ENCODE measurements at places on chromosomes 12 and 14.

GRCh38 chr12:120235369-120236323, 29.9 kb downstream of the PXN start:
- no peak for DNase-seq

GRCh38 chr12:55745361-55746173, 2.6 kb downstream of the GDF11 start:
- no peak for DNase-seq

DNA sequence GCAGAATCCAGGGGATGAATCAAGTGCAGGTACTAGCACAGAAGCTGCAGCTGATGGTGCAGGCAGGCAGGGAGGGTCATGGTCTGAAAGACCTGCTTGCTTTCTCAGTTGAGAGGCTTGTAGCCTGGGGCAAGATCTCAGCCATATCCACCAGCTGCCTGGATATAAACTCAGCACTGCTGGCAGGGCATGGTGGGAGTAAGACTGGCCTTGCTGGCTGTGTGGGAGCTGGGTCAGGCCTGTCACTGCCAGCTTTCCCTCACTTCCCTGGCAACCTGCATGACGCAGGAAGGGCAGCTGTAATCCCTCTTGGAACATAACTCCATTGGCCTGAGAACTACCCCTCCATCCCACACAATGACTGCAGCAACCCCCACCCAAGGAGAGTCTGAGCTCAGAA, 230.1 kb downstream of the ANO6 start:
- no peak for DNase-seq

GRCh38 chr12:39010406-39010805, 105.0 kb upstream of the CPNE8 start:
- no peak for DNase-seq

GRCh38 chr12:119181202-119181601, 2.5 kb downstream of the HSPB8 start:
- DNase-seq: no peak

- DNase-seq: no peak
Observed at GRCh38 chr14:102930138-102930752, 7.8 kb downstream of the AMN start.

DNA sequence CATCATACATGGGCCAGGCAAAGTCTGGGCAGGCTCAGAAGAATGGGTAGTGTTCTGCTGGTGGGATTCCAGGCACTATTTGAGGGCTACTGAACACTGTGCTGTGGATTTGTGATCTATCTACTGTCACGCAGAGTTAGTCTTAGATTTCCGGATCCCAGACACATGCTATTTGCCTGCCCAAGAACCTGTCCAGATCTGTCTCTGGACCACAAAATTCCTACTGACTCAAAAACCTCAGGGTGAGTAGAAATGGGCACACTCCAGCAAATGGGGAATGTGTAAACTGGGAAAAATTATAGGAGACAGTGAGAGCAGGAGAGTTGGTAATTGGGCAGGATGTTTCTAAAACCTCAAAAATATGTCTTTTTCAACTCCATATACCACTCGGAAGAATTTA, 129.9 kb downstream of the GALC start:
- no peak for DNase-seq

DNA sequence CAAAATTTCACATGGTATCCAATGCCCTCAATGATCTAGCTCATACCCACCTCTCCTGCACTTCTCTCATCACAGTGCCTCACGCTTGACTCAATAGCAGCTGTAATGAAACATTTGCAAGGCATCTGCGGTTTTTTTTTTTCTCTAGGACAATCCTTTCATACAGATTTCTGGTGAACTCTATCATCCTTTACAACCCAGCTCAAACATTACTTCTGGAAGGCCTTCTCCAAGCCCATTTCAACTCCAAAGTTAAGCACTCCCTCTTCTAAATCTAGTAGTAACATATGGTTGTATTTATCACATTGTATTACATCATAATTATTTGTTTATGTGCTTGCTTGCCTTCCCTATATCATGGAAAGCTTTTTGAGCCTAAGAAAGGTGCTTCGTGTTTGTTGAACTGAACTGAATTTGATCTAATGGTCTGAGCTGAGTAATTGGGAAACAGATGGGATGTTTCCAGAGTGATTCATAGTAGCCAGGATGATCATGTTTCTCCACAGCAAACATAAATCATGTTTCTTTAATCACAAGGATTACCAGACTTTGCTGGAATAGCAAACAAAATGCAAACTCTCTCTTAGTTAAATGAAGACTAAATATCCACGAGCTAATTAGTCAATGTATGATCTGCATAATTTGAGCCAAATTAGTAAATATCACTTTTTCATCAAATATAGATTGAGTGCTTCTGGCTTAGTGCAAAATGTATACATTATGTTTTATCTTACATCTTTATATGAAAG, 14.3 kb downstream of the CFL2 start:
- no peak for DNase-seq

DNA sequence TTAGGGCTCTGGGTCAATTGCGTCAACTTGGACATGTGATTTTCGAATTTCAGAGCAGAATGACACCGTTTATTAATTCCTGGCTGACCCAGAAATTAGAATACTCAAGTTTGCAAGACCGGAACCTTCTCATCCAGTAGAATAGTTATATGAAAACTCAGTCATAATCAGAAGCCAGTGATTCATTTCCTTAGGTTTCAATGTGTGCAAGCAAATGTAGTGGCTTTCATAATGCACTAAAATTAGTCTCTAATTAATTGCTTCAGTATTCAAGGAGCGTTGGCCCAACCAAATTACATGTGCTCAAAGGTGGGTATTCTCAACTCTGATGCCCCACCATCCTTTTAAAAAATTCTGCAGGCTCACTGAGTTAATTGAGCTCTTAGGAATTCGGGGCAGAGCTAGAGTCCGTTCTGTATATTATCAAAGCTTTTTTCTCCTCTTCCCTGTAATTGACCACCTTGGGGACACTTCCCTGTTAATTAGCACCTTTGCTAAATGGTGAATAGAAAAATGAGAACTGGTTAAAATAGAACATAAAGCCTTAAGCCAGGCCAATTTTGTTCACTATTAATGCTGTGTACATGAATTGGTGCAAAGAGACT, 55.4 kb downstream of the DAO start:
- DNase-seq: no peak

- no peak for DNase-seq
Observed at GRCh38 chr12:106541201-106541600, 41.6 kb upstream of the RFX4 start.

GRCh38 chr12:4191642-4192041, 81.9 kb upstream of the CCND2 start:
- DNase-seq: no peak

DNA sequence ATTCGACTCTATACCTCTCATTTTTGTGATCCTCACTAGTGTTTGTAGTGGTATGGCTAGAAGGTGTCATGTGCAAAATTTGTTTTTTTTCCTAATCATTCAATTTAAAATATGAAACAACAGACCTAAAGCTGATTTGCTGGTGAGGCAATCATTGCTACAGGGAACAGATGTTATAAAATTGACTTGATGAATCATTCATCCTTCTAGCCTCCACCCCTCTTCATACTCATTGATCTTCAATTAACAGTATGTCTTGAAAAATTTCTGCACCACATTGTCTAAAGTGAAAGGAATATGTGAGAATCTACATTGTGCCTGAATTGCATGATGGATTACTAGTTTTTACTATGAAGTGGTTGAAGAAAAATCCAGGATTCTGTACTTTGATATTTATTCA, 349.0 kb upstream of the NAV3 start:
- DNase-seq: no peak

- no peak for DNase-seq
Observed at GRCh38 chr12:92362785-92363184, 217.1 kb upstream of the BTG1 start.

GRCh38 chr12:67520606-67521005, 127.9 kb upstream of the DYRK2 start:
- DNase-seq: no peak

- no peak for DNase-seq
Observed at GRCh38 chr12:123396954-123397353, 13.0 kb downstream of the KMT5A start.

- no peak for DNase-seq
Observed at GRCh38 chr14:42459171-42459685, 852.6 kb downstream of the LRFN5 start.

GRCh38 chr14:22657861-22658260, 13.7 kb upstream of the OR6J1 start:
- DNase-seq: no peak

DNA sequence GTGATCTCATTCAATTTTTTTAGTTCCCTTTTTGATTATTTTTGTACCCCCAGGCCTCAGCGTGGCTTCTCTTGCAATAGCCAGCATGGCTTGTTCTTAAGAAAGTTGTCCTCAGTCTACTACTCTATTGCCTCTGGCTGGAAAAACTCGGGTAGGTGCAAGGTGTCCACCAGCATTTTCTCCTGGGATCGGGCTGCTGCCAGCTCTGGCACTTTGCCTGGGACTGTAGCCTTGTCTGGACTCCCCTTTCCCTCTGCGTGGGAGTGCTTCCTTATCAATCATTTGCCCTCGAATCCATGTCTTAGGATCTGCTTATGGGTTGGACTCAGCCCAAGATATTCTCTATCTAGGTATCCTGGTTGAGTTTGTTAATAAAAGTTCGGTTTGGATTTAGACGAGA, 773.4 kb downstream of the DIO2 start:
- DNase-seq: no peak

- DNase-seq: no peak
Observed at GRCh38 chr12:91852634-91853033, 293.0 kb downstream of the BTG1 start.

GRCh38 chr12:126967152-126967551, 1299.8 kb upstream of the TMEM132C start:
- DNase-seq: no peak

DNA sequence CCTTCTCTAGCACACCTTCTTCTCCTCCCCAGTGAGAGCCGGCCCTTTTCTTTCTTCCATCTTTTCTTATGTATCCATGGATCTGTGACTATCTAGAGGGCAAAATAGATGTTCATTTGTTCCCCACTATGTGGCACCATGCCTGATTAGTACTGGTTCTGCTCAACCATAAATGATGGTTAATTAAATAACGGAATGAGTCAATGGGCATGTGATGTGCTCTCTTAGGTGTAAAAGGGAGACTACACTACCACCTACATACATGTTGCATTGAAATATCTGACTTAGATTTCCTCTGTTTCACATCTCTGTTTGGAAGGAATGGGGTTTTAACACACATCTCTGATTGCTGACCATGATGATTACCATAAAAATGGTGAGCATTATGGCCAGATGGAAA, 116.5 kb downstream of the BTG1 start:
- DNase-seq: no peak

DNA sequence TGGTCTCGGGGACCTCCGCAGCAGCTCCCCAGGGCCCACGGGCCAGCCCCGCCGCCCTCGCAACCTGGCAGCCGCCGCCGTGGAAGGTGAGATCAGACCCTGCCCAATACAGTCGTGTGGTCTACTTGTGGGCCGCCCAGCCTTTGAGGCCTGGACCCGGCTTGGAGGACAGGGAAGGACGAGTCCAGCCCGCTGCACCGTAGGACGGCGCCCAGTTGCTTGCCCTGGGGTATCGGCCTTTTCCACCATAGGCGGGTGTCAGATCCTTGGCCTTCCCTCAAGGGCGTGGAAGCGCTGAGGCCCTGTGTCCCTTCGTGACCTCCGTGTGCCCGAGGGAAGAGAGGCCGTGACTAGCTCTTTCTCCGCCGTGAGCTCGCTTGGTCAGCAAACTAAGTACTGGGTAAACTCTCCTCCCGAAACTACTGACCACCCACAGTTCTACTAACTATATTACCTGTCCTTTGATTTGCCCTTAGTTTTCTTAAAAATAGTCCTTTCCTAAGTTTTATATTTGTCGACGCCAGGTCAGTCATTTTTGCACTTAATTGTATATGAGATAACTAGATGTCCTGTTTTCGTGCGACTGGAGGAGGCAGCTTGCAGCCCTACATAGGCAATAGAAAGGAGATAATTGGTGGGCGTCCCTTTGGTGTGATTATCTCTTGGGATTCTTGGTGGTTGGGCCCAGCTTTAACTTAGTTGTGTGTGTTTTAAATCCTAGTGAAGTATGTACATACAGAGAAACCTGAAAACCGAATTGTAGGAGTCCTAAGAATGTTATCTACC, 757 bp downstream of the SLC25A3 start:
- no peak for DNase-seq

- no peak for DNase-seq
Observed at GRCh38 chr12:25839470-25839869, 119.0 kb upstream of the RASSF8 start.

DNA sequence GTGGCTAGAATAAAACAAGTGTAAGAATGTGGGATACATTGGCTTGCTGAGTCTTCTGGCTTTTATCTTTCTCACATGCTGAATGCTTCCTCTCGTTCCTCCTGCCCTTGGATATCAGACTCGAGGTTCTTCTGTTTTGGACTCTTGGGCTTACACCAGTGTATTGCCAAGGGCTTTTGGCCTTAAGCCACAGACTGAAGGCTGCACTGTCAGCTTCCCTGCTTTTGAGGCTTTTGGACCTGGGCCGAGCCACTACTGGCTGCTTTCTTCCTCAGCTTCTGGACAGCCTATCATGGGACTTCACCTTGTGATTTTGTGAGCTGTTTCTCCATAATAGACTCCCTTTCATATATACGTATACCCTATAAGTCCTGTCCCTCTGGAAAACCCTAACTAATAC, 300.9 kb upstream of the STXBP6 start:
- no peak for DNase-seq

DNA sequence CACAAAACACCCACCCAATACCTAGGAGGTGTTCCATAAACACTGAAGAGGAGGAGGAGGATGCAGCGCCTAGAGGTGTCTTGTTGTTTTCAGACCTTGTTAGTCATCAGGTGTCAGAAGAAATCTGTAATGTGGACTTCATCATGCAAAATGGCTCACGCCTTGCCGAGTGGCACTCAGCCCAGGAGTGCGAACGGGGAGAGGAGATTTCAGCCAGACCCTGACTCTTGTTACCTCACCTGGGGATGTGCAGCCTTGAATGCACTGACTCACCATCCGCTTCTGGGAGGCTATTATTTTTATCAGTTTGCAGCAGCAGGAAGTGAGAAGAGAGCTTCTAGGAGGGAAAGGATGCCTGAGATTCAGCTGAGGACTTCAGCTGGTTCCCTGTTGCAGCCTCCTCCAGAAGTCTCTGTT, 48.2 kb upstream of the PLXNC1 start:
- no peak for DNase-seq

DNA sequence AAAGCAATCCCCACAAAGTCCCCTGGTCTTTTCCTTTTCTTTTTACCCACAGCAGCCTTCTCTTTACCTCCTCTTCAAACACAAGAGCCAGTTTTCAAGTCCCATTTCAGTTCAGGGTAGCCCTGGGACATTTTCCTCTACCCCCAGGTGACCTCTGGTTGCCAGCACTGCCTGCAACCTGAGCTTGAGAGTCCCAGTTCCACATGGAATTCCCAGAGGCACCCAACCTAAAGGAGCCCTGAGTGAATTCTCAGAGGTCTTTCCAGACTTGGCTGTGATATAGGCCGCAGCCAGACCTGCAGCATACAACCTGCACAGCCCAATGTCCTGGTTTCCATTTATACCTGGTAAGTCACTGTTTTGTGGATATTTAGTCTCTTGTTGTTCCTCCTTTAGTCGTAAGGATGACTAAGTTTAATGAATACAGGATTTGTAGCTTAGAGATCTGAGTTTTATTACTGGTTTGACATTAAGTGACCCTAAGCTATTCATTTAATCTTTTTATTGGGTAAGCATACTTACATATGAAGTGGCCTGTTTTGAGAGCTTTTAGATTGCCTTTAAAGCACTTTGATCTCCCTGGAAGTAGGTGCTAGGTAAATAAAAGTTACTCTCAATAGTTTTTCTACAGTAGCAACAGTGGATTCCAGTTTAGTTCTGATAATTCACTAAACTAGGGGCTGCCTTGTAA, 159.8 kb downstream of the TGFB3 start:
- DNase-seq: no peak

- DNase-seq: no peak
Observed at GRCh38 chr14:68516342-68516741, 276.5 kb downstream of the ZFP36L1 start.

GRCh38 chr12:106128585-106129328, 10.0 kb downstream of the NUAK1 start:
- DNase-seq: no peak

Measured in effector memory CD4-positive, alpha-beta T cell (primary cell).